ENCODE measurements at places on chromosomes 11 and 22. TPM values are rescaled to one million over a fixed set of nuclear protein-coding genes. Genes with fewer than 3 reads are reported as not detected.

- DNase-seq = no peak
These were observed 133.4 kb downstream of the SPON1 start for GRCh38 chr11:14095882-14096281.

- DNase-seq = no peak
These were observed 321 bp downstream of the RHBDD3 start for GRCh38 chr22:29267462-29267857.

- no peak for DNase-seq
These were observed 46.6 kb downstream of the OTOG start for GRCh38 chr11:17593466-17594245.

GRCh38 chr11:581752-582151, 5.5 kb downstream of the PHRF1 start:
- no peak for DNase-seq

Gene SLC15A3
- total RNA-seq = 2.0 TPM

DNA sequence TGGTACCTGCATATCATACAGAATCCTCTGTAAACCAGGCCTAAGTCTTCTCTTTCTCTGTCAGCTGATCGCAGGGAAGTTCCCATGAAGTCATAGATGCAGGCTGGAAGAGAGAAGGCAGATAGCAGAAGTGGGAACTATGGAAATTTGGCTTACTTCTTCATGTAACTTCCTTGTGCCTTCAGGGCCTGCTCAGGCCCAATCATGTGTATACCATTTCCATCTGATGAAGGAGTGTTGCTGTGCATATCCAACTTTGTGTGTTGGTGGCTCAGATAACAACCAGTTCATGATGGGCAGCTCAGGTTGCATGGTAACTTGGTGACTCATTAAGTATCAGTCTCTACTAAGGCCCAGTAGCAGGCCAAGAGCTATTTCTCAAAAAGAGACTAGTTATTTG, 53.1 kb upstream of the CEP295 start:
- no peak for DNase-seq

GRCh38 chr11:14045417-14045816, 82.9 kb downstream of the SPON1 start:
- no peak for DNase-seq

- no peak for DNase-seq
These were observed 111.3 kb downstream of the SLC17A6 start for GRCh38 chr11:22449441-22449840.

DNA sequence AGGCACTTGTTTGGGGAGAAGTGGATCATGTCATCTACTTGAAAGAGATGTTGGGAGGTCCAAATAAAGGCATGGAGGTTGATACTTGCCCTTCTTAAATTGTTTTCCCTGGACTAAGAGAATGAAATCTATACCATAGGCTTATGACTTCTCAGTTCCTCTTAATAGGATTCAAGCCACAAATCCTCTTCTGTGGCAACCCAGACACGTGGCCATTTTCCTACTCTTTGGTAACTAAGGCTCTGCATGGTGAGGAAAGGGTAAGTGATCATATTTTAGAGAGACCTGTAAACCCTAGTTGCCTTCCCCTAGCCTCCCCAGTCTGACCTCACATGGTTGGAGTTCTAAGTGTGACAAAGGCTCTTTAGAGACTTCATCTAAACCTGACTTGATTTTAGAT, 72.9 kb upstream of the CD44 start:
- DNase-seq = no peak

Gene F2
- not detected for total RNA-seq

- DNase-seq = peak; percentile 11
These were observed 3.1 kb downstream of the FXYD2 start for GRCh38 chr11:117821431-117821830.

DNA sequence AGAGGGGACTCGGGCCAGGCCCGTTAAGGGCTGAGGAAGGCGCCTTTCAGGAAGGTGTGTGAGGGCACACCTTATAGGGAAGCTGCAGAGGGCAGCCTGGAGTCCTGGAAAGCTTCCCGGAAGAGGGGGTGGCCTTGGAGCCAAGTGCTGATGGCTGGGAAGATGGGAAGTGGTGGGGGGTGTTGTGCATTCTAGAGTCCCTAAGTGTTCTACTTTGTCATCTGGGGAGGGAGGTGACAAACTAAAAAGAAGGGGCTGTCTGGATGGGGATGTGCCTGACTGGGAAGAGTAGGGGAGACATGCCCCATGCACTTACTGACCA, 6.8 kb downstream of the ZDHHC8 start:
- DNase-seq = no peak

DNA sequence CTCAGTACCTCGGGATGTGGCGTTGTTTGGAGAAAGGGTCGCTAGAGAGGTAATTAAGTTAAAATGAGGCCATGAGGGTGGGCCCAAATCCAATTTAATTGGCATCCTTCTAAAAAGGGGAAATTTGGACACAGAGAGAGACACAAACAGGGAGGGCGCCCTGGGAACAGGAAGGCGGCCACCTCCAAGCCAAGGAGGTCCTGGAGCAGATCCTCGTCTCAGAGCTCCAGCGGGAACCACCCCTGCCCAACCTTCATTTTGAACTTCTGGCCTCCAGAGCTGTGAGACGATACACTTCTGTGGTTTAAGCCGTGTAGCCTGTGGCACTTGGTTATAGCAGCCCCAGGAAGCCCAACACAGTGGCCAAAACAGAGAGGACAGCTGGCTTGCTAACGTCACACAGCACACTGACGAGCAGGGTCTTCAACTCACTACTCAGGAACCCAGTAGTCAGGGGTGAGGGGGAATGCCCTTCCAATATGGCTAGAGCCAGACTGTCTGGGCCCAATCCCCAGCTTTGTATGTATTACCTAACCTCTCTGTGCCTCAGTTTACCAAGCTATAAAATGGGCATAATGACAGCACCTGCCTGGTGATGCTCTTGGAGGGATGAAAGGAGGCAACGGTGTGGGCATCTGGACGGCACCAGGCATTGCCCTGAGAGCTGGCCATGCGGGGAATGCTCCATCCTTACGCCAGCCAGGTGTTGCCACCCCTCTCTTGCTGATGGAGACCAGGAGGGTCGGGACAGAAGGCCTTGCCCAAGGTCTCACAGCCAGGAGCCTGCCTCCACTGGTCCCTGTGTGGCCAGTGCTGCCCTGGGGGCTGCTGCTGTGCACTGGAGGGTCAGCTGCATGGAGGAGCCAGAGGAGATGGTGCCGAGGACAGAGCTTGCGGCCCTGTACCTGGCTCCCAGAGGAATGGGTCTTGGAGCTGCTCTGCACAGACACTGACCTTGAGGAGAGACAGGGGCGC, 53.3 kb upstream of the LINC01488 start:
- no peak for DNase-seq

Measured in body of pancreas (tissue), 4 donors.